ENCODE measurements at places on chromosomes 12 and 14.

DNA sequence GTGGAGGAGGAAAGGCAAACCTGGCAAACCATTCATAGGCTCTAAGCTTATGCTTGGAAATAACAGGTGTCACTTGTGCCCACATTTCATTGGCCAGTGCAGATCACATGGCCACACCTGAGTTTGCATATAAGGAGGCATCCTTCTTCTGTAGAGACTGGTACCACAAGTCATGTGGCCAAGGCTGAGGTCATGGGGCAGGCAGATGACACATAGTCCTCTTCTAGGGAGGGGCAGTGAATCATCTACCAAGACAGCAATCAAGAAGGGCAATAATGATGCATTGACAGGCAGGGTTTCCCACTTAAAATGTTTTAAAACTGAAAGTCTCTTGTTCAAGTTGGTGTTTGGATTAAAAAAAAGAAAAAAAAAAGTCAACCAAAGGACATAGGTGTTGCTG, 77.3 kb downstream of the DAAM1 start:
- DNase-seq, result no peak

GRCh38 chr12:8123124-8123912, at the start of gene CLEC4A:
Gene CLEC4A (plus strand): TSS chr12:8123617. CDS start chr12:8123879, 262 bp downstream.
- peak; percentile 12 for DNase-seq

- no peak for DNase-seq
Observed at GRCh38 chr12:77214136-77214535, 148.8 kb upstream of the E2F7 start.

GRCh38 chr12:5264006-5264405, 167.9 kb upstream of the NTF3 start:
- no peak for DNase-seq

DNA sequence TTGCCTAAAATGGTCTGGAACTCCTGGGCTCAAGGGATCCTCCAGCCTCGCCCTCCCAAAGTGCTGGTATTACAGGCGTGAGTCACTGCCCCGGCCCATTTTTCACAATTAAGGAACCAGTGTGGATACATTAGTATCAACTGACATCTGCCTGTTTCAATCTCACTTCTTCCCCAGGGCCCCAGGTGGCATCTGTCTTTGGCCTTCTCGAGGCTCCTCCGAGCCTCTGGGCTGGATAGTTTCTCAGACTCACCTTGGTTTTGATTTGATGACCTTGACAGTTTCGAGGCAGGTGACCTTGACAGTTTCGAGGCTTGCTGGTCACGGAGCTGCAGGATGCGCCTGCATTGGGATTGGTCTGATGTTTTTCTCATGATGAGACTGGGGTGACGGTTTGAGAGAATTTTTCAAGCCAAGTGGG, 41.0 kb upstream of the NCOR2 start:
- DNase-seq, result no peak

DNA sequence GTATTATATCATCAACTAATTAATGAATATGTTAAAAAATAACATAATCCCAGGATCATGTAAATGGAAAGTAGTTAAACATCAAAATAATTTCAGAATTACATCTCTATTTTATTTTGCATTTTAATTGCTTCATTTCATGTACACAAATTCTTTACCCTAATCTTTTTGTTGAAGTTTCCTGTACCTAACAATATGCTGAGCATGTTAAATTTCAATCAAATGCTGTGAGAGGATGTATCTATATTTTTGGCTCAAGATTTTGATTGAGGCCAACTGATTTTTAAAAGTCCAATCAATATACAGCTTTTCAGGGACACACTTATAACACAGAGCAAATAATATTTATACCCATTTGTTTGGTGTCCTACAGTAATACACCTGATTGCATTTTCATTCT, 6.4 kb downstream of the GPRC5D start:
- DNase-seq, result no peak

DNA sequence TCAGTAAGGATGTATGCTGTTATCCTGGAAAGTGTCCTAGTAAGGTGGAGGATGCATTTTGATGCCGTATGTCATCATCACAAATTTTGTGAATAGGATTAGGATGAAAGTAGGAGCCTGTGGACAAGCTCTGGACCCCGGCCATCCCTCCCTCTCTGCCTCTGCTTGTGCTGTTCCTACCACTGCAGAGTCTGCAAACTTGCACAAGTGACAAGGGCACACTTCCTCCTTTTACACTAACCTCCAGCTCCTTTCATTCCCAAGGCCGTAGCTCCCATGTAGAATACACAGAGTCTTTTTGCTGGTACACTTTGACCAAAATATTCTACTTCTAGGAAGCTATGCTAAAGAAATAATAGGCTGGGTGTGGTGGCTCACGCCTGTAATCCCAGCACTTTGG, 13.3 kb upstream of the TMCC3 start:
- DNase-seq, result no peak

- DNase-seq, result no peak
Observed at GRCh38 chr14:100781952-100782351, 44.0 kb upstream of the MEG3 start.
